ENCODE measurements at places on chromosomes 4 and X.

- DNase-seq = no peak
These were observed 579.6 kb downstream of the NLGN4X start for GRCh38 chrX:5648941-5649568.

GRCh38 chrX:12901486-12901885 is 4.9 kb upstream of the TLR8 start:
- DNase-seq = no peak

- DNase-seq = no peak
These were observed 75.0 kb upstream of the CCDC160 start for GRCh38 chrX:134162032-134162431.

DNA sequence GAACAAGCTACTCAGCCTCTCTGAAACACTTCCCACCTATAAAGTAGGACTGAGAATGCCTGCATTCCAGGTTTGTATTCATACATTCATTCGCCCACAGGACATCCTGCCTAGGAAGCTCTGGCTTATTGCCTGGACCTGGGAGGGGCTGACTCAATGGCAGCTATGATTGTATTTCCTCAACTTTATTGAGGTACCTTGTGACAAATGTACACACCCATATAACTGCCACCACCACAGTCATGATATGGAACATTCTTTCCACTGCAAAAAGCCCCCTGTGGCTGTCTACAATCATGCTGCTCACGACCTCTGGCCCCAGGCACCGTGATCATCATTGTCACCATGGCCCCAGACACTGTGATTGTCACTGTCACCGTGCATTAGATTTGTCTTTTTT is 68.3 kb downstream of the ABLIM2 start:
- no peak for DNase-seq

- no peak for DNase-seq
These were observed 55.2 kb downstream of the IL13RA2 start for GRCh38 chrX:114962209-114962608.

DNA sequence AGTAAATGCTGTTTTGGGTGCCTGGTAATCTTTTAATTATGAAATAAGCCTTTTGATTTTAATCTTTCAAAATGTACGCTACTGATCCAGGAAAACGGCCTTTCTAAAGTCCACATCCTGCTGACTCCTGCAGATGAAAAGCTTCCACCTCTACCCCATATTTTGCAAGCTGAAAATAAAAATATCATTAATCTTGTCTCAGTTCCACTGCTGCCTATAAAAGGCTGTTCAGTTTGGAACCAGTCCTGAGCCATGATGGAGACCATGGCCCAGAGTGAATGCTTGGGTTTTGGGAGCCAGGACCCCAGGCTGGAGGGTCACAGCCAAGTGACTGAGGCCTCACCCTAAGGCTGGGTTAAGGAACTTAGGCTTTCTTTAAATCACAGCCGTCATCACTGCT is 110.8 kb downstream of the AFF1 start:
- DNase-seq = no peak

DNA sequence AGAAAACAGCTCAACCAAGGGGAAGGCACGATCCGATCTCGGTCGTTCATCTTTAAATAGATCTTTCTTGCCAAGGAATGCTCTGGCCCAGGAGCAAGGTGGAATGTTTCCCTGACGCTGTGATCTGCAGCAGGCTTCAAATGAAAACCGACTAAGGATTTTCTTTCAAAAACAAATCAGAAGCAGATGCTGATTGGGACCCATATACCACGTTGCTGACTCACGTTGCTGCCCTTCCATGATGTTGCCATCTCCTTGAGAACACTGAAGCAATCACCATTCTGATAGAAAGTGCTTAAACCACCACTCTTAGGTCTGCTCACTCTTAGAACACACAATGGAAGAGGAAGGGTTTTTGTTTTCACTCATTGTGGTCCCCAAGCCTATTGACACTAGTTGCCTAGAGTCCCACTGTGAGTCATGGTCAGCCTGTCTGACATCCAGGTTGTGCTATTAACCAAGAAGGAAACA is 26.1 kb downstream of the LAMTOR3 start:
- DNase-seq = no peak

DNA sequence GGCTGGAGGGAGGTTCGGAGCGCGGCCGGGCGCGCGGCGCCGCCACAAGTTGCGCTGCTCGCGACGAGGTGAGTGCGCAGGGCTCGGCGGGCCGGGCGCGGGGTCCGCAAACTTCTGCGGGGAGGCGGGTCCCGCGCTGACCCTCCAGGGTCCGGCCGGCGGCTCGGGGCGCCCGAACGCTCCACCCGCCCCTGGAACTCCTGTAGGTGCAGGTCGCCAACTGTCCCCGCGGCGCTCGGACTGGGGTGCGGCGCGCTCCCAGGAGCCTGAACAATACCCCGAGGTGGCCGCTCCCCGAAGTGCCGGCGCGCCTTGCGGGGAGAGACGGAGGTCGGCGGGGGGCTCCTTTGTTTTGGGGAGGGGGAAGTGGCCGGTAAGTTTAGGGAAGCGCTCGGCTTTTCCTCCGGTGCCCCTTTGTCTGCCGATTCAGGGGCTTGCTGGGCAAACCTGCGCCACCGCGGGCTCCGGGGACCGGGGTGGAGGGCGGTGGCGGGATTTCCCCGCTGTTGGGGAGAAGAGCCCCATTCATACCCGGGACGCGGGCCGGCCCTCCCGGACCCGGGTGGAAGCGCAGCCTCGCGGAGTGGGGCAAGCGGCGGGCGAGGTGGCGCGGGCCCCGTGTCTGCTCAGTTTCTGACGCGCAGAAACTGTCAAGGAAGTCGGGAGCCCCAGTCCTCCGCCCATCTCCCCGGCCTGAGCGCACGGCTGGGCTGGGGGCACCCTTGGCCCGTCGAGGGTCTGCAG is 694 bp downstream of the TBL1X start:
- DNase-seq = no peak

DNA sequence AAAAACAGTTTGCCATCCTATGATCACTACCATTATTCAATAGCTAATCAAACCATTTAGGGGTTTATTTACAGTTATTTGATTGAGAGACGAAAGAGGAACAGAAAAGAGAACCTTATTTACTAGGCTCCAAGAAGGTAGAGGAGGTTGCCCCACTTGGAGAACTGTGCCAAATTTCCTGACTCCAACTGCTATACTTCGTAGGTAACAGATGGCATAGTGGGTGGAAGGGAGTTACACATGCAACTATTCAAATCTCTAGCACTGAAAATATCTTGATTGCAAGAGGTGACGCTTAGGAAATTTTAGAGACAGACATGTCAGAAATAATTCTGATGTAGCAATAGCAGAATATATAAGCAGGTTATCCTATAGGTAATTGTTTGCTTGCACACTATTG is 38.0 kb upstream of the TMPRSS11F start:
- DNase-seq = no peak

DNA sequence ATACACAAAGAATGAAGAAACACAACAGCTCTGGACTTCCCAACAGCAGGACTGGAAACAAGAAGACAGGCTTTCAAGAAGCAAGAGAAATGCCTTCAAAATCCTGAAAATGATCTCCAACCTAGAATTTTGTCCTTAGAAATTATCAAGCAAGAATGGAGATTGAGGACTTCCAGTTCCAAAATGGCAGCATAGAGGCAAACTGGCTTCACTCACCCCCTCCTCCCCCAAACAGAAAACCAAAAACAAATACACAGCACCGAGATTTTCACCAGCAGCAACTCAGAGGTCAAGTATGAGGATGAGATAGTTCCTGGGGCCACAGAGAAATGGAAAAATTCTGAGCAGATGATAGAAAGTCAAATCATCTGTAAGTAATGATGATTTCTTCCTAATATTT is 40.5 kb upstream of the LRBA start:
- no peak for DNase-seq

DNA sequence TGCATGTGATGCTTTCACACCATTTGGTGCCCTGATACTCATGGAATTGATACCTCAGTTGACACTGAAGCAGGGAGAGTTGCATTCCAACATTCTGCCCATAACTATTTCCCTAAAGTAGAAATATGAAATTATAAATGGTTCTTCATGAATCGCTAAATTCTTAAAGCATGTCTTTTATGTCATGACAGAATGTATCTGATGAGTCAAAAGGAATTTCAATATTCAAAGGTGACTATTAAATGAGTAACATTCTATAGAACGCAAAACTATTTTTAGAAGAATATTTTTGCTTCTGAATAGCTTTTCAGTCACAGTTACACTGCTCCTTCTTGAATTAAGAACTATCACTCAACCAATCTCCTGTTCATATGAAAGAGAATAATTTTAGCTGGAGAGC is 152.8 kb downstream of the ADGRA3 start:
- no peak for DNase-seq

- DNase-seq = no peak
These were observed 61.6 kb downstream of the LEF1 start for GRCh38 chr4:108107101-108107500.

DNA sequence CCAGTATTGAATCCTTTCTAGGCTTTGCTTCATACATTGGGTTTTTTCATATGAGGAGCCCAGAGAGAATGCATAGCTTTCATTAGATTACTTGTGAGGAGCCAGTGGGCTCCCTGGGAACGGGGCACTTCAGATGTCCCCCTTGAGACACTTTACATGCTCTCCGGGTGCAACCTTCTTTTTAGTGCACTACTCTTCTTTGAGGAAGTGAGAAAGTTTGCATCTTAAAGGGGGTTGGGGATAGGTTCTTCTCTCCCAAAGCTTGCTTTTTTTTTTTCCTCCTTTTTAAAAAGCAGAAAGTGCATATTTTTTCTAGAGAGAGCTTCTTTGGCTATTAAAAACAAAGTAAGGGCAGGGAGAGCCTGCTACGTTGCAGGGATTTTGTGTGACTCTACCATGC is 4.3 kb downstream of the HADH start:
- DNase-seq = no peak

DNA sequence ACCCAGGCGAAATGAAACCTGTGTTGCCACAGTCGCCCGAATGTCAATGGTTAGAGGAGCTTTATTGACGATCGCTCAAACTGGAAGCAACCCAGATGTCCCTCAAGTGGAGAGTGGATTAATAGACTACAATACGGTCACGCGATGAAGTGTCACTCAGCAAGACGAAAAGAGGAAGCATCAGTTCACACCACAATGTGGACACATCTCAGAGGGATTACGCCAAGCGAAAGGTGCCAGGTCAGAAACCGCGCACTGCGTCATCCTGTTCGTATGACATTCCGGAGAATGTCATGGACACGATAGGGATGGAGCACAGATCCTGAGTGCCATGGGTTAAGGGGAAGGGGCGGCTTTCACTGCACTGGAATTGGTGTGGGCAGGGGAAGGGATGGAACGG is 111.7 kb downstream of the HMX1 start:
- no peak for DNase-seq

DNA sequence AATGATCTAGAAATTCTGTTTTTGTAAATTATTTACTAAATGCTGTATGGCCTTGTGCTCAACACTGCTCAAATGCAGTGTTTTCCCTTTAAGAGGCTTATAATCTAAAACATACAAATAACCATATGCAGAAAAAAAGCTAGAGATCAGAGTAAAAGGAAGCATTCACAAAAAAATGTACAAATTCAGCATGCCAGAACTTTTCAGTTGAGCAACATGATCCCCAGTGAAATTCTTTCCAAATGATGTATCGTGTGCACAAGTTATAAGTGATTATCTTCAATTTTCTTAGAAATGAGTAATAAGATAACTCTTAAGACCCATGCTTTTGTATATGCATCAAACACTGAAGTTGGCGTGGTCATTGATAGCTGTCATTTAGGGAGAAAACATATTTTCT is 5.0 kb downstream of the GPC3 start:
- DNase-seq = no peak

- DNase-seq = no peak
These were observed 102.8 kb downstream of the ITIH6 start for GRCh38 chrX:54695231-54695630.

- DNase-seq = no peak
These were observed 37.9 kb upstream of the SORBS2 start for GRCh38 chr4:185849664-185850550.

GRCh38 chr4:145739845-145740244 is 59.9 kb downstream of the C4orf51 start:
- DNase-seq = no peak

DNA sequence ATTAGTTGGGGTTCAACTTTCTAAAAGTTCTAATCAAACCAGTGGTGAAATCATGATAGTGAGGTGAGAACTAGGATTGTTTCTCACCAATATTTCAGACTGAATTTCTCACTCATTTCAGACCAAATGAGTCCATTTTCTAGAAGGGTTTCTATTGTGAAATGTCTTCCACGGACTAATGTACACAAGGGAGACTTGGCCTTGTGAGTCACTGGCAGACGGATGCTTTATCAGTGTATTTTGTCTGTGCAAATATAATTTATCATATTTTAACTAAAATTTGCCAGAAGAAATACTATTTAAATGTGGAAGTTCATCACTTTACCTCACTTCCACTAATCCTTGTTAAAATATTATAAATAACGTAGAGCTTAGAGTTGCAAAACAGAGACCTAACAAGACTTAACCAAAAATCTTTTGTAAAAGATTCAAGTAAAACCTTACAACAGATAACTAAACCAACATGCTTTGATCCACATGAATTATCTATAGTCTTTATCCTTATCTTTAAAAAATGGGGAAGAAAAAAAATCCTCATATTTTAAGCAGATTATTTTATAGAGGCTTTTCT is 506.0 kb upstream of the FAM241A start:
- DNase-seq = no peak

DNA sequence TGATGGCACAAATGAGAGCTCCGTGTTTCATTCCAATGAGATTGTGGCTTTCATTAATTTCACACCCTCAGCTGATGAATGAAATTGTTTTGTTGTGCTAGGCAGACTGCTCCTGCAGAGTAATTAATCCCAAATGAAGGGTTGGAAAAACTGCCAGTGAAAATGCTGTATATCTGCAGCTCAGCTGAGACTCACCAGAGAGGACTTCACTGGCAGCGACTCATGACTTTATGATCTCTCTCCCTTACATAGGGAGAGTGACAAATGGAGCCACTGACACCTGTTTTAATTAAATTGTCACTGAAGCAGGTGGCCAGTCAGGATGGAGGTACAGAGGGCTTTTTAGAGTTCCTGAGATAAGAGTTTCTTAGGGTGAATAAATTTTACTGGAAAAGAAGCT is 24.8 kb downstream of the GRXCR1 start:
- DNase-seq = no peak

DNA sequence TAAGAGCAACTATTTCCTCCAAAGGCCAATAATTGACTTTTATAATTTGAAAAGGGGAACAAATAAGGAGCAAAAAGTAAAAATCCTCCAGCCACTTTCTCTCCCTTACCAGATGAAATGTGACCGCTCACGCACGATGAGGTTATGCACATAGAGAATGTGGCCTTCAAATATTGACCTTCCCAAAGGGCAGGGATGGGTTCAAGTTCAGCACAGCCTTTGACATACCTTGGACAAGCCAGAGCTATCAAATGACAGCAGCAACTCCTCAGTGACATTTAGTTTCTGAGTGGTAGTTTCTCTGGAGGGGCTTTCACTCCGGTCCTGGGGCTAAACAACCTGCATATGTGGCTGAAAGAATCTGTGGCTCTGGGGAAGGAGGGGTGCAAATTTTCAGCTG is 50.7 kb downstream of the AMOT start:
- no peak for DNase-seq
